ENCODE measurements at places on chromosomes 4 and X. TPM values are rescaled to one million over a fixed set of nuclear protein-coding genes. Genes with fewer than 3 reads are reported as not detected.

The CXCL10 gene
- total RNA-seq, result 1.7 TPM

DNA sequence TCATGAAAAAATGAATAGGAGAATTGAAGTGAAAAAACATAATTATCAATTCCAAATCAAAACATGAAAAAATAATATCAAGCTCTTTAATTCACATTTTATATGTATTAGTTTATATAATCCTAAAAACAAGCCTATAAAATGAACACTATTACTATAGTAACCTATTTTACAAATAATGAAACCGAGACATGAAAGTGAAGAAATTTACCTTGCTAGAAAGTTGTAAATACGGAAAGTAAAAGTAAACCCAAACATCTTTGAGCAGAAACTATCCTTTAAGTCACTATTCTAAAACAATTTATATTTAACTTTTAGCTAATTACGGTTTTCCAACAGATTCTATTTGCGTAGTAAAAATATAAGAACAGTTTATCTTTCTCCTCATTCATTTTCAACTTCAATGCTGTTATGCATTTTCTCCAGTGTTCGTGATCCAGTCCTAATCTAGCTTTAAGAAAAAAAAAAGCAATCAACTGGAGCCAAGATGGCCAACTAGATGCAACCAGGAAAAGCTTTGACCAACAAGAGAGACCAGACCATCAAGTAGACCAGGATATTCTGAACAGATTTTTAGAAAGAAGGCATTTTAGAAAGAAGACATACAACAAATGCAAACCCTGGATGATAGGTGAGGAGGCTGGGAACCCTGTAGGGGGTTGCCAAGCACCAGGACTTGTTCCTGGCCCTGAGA is 67.0 kb downstream of the DDX53 start:
- no peak for DNase-seq

DNA sequence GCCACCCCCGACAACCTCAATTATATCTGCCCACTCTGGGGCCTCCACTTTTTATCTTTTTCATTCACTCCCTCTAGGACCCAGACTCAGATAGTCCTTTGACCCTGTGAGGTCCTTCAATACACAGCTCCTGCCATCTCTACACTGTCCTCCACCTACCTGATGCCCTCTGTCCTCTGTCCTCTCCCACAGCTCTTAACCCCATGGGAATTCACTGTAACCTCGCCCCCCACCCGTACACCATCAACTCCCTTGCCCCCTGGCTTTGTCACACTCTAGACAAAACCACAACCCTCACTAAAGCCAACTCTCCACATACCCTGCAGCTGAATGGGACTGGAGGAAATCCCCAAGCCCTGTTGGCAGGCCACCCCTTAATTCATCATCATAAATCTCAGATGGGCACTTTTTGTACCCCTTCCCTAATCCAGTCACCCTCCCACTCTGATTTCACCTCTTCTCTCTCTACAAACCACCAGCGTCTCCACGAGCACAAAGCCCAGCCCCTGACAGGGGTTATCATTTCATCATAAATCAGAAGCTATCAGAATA is 52.3 kb upstream of the ENPP6 start:
- DNase-seq, result peak; percentile 22

- DNase-seq, result no peak
Observed at GRCh38 chr4:25749150-25749794, 93.6 kb downstream of the SLC34A2 start.

All from vagina (tissue), 2 donors.